ENCODE measurements at places on chromosomes 3 and 15.

DNA sequence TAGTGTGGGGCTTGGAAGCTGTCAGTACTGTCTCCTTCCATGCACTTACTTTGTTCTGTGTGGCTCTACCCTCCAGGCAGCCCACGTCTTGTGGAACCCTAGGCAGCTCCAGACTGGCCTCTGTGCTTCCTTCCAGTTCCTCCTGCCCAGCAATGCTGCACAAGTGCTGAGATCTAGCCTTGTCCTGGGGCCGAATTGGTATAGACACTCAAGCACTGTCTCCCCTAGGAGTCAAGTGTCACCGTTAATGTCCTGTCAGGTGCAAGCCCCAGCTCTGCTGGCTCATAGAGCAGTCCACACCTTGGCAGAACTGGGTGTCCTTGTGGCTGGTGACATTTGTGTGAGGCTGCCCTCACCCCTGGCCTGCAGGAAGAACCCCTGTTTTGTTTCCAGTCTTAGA, 130.1 kb downstream of the EEFSEC start:
- no peak for ATAC-seq

GRCh38 chr3:100110162-100110561, 4.1 kb downstream of the FILIP1L start:
- ATAC-seq = no peak

DNA sequence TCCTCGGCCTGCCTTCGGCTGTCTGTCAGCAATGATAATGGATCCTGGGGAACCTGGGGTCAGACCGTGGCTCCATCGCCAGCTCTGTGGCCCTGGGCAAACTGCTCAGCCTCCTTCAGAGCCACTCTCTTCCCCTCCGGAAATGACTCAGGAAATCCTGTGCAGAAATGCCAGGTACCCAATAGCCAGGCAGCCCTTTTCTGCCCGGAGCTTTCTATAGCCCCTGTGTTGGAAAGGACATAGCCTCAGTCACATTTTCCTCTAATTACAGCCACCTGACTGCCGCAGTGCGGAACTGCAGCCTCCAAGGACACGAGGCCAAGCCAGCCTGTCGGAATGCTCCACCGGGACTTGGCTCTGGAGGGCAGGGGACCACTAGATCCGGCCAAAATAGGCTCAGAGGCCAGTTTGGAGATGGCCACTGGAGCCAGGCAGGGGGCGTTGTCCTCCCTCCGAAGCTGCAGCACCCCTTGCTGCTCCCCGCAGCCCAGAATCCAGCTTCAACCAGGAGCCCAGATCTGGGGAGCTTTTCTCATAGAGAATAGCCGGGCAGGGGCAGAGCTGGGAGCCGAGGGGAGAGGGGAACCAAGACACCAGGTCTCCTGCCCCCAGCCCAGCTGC, 11.6 kb upstream of the ZXDC start:
- peak; percentile 66 for ATAC-seq

DNA sequence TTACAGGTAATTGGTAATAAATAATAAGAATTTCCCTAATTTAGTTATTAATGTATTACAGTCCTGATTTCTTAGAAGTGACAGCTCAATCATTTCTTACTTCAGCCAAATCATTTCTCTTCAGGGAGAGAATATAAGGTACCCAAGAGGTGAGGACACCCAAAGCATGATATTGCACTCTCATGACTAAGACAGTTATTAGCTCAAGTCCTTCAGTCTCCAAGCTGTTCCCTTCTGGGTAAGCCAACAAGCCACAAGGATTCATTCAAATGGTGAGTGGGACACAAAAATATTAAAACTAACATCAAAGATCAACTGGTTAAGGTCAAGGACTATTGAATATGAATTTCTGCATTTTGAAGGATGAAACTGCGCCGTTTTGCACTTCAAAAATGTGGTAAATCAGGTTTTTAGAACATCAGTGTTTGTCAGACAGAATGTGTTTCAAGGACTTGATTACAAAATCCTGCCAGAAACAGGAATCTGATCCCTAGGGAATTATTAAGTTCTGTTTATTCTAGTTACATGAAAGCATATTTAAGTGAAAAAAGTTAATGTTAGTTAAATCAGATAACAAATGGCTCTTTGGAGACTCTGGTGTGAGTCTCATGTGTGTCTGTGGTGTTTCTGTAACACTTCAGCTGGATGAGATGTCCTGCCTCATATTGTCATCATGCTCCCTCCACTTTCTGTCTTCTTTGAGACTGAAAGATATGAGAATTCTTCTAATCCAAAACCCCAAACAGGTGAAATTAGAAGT, 101.7 kb upstream of the COL8A1 start:
- ATAC-seq = peak; percentile 60

DNA sequence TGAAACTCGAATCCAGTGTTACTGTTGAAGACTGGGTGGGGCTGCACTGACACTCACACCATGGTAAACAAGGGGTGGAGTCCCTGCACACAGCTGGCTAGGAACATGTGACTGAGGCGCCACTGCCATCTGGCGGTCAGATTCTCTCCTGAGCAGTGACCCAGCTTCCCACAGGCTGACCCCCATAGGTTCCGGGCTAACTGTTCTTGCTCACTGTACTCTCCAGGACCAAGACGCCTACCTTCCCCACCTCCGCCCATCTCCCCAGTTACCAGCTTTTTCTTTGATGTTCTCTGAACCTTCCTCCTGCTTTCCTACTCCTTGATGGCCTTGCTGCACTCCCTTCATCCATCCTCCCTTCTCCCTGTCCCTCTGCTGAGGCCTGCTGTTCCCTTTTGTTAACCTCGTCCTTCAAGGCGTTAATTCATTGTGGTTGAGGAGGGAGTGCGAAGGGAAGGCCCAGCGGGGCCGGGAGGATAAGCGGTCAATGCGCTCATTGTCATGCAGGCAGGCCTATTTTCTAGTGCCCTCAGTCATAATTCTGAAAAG, 115.2 kb downstream of the ATP8B4 start:
- peak; percentile 95 for ATAC-seq

Measured in gastroesophageal sphincter (tissue), 4 donors.